ENCODE measurements at places on chromosomes 12 and 14.
A peak's percentile ranks its signal among the peaks of the same experiment; 100 is the strongest.

DNA sequence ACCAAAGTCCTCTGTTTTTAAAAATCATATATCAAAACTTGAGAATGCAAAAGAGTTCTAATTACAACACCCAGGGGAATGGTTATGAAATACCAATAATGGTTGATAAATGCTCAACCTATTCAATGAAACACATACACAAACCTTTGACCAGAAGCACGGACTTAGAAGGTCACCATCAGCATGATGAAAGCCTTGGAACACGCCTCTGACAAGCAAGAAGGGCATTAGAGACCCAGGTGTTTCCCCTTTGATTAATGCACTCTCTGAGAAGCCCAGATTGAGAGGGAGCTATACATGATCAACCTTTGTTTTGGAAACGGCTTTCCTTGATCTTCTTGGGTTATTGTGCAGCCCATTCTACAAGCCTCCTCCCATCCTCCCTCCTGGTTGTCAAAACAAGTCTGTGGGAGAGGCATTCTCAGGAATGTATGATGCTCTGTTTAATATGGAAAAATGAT, 69.0 kb downstream of the ZFP36L1 start:
- no peak for DNase-seq

- no peak for DNase-seq
Observed at GRCh38 chr14:98114946-98115345, 1157.1 kb downstream of the BCL11B start.

DNA sequence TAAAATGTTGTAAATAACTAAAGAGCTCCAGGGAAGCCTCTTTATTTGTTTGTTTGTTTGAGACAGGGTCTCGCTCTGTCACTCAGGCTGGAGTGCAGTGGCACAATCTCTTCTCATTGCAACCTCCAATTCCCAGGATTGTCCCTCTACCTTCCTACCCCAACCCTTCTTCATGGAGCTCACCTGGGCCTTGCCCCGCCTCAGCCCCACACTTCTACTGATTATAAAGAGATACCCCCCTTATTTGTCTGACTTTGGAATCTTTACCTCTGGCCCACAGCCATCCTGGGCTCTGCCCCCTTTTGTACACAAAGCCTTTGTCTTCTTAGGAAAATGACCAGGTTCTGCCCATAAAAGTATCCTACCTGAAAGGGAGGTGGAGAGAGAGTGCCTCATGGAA, 9.1 kb upstream of the BLTP3B start:
- DNase-seq: no peak

GRCh38 chr12:68821357-68822188, 13.6 kb downstream of the MDM2 start:
- DNase-seq: no peak

GRCh38 chr12:122888232-122888752, 7.6 kb downstream of the VPS37B start:
- peak; percentile 14 for DNase-seq

- DNase-seq: peak; percentile 0
Observed at GRCh38 chr14:77375973-77376770, 722 bp downstream of the TMED8 start.

DNA sequence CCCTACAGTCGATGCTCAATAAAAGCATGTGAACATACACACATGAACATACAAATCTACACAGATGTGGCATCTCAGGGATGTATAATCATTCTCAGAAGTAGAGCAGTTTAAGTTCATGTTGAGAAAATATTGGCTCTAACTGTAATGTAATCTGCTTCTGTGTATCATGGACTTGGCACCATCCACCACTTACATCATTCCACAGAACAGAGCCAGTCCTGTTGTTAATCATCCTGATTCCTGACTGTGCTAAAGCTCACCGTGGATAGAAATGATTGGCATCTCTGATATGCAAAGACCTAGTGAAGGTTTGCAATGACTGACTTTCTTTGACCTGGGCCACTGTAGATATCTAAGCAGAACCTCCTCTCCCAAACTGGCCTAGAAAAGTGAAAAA, 1141.3 kb downstream of the BCL11B start:
- DNase-seq: no peak

- DNase-seq: no peak
Observed at GRCh38 chr14:97995038-97995437, 1197.9 kb downstream of the VRK1 start.

GRCh38 chr12:109925185-109925840, 25.2 kb downstream of the TCHP start:
- DNase-seq: no peak

DNA sequence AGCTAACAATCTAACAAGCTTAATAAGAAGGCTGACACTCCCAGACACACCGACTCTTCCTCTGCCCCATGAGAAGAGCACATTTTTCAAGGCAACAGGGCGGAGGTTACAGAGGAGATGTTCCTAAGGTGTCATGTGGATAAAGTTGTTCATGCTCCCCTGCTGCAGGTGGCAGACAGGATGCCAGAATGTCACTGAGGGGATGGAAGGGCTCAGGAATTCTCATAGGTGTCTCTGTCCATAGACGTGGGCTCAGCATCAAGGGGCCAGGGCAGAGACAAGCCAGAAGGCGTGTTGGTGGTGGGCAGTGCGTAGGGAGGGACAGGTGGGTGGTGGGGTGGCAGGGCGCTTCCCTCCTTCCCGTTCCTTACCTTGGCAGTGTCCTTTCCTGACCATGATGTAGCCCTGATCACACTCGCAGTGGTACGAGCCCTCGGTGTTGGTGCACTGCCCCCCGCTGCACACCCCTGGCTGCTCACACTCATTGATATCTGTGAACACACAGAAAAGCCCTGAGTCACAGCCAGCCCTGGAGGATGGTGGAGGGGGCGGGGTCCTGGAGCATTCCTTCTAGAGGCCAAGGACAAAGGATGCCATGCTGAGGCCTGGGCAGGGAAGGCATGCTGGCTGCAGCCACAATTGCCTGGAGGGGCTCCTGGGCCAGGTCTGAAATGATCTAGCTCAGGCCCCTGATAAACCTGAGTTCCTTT, 23.0 kb downstream of the ISCA2 start:
- DNase-seq: no peak

DNA sequence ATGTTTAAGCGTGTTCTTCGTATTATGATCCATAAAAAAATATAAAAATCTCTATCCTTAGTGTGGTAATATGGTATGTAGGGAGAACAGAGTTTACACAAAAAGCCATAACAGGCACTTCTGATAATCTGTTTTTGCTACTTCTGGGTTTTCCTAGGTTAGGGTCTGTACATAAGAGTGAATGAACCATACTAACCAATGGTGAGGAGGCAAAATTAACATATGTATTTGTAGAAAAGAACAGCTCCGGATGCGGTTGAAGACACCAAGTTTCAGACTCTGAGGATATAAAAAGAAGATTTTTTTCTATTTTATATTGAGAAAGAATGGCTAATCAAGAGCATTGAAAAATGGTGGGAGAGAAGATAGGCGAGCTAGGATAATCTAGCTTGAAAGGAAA, 40.2 kb upstream of the PPP1R12A start:
- no peak for DNase-seq

DNA sequence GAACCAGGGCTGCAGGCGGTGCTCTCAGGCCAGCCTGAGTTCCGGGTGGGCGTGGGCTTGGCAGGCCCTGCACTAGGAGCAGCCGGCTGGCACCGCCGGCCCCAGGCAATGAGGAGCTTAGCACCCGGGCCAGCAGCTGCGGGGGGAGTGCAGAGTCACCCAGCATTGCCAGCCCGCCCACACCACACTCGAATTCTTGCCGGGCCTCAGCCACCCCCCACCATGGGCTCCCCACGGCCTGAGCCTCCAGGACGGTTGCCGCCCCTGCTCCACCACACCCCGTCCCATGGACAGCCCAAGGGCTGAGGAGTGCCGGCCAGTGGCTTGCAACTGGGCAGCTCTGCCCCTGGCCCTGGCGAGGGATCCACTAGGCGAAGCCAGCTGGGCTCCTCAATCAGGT, 453.4 kb downstream of the TMTC2 start:
- no peak for DNase-seq
